ENCODE measurements at places on chromosomes 12 and 14.

- no peak for DNase-seq
Observed at GRCh38 chr14:69054030-69054429, 74.9 kb upstream of the ACTN1 start.

DNA sequence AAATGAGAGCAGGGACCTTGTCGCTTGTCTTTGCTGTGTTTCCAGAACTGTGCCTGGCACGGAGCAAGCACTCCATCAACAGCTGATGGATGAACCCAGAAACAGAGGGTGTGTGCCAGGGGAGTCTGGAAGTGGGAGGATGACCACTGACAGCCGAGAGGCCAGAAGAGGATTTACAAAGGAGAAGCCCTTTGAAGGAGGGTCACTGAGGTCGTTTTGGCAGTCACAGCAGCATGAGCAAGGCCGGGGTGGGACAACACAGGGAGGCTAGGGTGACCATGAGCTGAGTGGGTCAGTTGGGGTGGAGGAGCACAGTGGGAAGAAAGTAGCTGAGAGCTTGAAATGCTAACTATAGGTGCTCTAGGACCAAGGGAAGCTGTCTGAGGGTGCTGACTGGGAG lies 199.6 kb downstream of the NTF3 start:
- no peak for DNase-seq

GRCh38 chr14:64723691-64724577 lies 19.7 kb downstream of the PLEKHG3 start:
- peak; percentile 54 for DNase-seq

GRCh38 chr14:105193916-105194782 lies 13.0 kb upstream of the NUDT14 start:
- DNase-seq = no peak

GRCh38 chr14:56826214-56826613 lies 15.9 kb upstream of the OTX2 start:
- no peak for DNase-seq
